ENCODE measurements at places on chromosomes 1 and 21.

- no peak for DNase-seq
Measured at GRCh38 chr1:226908419-226908818, 31.7 kb upstream of the COQ8A start.

DNA sequence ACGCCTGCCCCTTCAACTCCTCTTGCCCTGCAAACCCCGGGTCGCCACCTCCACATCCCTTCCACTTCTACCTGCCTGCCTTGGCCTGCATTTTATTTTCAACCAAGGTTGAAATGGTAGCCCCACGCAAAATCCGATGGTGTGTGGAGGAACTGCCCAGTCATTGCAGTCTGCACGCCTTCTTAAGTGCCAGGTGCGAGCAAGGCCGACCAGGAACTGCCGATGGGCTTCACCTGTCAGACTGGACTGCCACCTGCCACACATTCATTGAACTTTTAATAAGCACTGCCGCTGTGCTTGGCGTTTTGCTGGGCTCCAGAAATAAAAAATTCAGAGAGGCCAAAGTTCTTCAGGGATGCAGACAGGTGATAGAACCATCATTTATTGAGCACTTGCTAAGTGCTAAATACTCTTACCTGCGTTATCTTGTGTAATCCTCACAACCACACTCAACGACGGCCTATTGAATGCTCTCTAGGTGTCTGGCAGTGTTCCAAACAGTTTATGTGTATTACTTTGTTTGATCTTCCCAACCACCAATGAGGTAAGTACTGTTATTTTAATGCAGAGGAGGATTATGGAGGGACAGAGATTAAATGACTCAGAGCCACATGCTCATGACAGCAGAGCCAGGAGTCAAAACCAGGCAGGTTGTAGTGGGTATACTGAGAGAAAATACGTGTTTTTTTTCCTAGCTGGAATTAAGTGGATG is 36.2 kb downstream of the CACHD1 start:
- no peak for DNase-seq

- no peak for DNase-seq
Measured at GRCh38 chr1:181778640-181779260, 282.8 kb downstream of the ZNF648 start.

- DNase-seq: no peak
Measured at GRCh38 chr21:43782431-43783097, 6.5 kb upstream of the CSTB start.

DNA sequence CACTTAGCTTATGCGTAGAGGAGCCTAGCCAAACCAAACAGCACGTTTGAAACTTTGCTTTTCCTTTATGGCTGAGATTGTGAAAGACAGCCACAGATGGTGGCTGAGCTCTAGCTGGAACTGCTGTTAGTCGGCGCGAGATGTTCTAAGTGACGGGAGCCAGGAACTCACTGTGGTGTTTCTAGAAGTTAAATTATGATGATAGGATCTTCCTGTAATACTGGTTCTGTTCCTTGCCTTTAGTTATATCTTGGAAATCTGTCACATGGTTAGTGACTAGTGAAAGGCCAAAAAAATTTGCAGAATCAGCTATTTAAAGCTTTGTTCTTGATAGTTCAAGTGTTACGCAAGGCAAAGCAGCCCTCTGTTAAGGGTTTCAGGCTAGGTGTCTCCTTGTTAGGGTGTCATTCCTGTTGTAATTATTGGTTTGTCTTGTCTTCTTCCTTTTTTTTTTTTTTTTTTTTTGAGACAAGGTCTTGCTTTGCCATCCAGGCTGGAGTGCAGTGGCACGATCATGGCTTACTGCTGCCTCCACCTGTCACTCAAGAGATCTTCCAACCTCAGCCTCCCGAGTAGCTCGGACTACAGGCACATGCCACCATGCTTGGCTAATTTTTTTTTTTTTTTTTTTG is 22.6 kb downstream of the AK4 start:
- DNase-seq: no peak

DNA sequence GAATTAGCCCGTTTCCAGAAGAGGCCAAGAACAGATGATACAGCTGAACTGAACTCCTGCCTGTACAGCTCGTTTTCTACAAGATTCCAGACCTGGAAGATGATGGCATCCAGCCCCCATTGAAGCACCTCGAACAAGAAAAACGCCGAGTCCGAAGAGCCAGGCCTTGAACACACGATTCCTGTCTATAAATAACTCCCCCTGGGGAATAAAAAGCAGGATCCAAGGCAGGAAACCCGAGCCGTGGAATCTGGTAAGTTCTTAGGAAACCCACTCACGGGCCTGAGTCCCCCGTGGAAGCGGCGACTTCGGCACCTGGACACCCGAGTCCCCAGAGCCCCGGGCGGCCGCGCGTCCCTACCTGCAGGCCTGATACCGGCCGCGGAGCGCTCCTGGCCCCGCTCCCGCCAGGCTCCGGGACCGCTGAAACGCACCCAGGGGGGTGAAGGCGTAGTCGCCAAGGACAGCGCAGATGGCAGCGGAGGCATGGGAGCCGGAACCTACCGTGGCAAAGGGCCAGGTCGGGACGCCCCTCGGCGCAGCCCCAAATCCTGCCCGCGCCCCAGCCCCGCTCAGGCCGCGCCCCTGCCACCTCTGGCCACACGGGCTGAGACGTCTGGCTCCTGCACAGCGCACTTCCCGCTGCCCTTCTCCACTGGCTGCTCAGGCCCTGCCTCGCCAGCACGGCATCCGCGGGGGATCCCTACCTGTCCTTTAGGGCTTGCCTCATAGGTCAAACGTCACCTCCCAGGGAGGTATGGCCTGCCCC is 14.0 kb upstream of the HLCS start:
- DNase-seq: no peak

DNA sequence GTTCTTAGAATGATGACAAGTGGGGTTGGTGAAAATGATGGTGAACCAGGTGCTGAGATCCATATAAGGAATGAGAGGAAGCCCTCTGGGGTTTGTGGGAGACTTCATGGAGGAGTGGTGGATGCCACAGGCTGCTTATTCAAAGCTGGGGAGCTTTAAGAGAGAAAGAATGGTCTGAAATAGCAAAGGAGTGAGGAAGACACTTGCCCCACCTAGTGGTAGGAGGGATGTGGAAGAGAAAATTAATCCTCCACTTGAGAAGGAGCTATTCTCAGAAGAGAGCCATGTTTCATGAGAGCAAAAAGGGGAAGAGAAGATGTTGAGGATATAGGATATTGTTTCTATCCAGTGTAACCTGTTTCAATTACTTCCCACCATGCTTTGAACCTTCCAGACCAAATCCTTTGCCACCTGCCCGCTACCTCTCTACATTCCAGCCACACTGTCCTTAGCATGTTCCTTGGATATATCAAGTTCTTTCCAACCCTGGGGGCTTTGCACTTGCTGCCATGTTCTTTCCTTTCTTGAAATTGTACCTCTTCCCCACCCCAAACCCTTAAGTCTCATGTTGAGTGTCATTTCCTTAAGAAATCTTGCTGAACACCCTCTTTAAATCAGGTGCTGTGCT is 19.6 kb upstream of the ZNF648 start:
- peak; percentile 71 for DNase-seq

DNA sequence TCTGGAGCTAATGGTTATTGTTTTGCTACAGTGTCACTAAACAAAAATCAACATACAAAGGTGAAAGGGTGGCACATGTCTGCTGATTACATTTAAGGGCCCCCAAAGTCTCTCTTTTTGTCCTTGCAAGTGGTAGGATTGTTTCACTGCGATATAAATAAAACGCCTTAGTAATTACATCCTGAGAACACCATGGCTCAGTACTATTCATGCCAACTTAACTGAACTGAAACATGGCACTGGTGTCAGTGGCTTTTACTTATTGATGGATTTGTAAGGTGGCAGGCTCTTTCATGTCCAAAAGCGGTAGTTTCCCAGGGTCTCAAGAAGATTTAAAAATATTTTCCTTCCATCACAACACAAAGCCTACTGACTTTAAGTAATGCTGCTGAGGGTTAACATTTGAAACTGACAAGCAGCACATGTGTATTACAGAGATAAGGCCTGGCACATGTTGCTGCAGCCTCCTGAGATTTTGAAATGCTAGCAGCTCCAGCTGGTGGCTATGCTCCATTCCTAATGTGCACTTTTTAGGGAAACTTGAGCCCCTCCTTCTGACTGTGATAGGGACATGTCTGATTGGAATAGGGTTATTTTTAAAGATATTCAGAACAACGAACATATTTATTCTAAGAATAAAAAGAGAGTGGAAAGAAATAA is 86.8 kb downstream of the ATP1B1 start:
- DNase-seq: no peak

DNA sequence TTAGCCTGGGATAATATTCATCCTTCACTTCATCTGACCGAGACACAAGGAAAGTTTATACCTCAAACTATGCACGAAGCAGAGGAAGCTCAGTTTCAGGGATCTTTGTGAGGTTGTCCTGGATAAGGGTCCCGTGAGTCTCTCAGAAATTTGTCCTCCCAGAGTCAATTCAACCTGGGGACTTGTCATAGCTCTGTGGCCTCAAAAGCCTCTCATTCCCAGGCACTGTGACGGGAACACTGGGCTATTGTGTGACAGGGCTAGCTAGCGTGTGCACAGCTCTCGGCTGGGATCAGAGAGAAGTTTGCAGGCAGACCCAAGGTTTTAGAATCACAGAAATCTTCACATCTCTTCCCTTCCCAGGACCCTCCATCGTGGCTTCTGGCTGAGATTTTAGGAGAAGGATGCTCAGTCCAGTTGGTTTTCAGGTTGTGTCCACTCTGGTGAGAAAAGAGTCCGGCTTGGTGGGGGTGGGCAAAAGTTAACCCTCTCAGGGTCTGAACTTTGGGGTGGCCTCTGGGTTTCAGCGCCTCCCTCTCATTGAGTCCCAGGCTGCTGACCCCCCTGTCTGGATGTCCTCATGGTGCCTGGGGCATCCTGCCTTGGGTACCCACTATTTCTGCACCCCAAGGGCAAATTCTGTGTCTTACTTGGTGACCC is 20.4 kb upstream of the LBR start:
- no peak for DNase-seq

GRCh38 chr1:63877816-63878215 is 104.0 kb downstream of the ROR1 start:
- DNase-seq: no peak

DNA sequence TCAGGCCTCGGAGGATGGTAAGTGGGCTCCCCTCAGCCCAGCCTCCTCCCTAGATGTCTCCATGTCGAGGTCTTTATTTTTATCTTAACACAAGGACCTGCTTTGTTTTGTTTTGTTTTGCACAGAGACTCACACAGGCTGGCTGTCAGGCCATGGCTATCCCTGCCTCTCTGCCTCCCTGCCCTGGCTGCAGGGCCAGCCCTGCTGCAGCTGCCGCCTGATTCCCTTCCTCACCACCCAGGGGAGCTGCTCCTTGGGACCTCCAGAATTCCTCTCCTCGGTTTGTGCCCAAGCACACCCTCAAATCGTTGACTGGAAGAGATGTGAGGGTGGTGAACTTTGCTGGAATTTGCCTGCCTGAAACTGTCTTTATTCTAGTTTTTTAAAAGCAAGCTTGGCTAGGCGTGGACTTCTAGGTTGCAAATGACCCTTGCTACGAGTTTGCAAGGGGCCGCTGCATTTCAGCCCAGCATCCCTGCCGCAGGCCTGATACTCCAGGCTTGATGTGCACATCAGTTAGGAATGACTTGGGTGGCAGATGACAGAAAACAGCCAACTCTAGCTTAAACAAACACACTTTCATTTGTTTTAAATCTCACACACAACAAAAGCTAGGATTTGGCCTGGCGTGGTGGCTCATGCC is 37.1 kb downstream of the WNT9A start:
- no peak for DNase-seq

DNA sequence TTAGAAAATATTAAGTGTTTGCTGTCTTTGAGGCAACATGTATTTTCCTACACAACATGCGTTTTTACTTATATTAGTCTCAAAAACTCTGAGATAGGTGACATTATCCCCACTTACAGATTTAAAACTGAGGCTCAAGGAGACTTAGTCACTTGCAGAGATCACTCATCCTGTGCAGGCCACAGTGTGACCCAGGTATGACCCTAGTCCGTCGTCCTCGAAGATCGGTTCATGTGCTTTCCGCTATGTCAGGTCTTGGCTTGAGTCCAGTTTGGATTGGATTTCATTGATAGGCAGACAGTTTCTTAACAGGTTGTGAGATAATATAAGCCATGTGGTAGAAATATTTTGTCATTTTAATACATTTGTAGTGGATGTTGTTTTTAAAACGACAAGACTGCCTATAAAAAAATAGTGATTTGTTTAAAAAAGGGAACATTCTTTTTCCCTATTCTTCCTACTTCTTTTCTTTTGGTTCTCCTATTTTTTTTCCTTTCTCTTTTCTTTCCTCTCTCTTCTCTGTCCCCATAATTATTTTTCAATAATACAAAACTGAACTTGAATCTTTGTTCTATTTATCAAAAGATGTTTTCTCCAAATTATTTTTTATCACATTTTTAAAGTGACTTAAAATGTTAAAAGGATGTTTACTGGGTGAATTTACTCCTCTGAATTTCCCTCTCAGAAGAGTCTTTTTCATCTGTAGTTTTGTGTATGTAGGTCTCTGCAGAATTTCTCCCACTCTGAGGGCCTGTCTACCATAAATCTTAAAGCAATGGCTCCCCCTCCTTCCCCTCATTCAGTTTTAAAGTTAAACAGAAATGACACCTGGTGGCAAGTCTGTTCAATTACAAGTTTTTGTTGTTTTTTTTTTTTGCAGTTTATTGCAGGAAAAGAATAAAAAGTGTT is 81.8 kb downstream of the PHTF1 start:
- DNase-seq: peak; percentile 52

- no peak for DNase-seq
Measured at GRCh38 chr1:150178548-150178947, 28.8 kb downstream of the PLEKHO1 start.

Data from GM13977 (cell line).